ENCODE measurements at places on chromosomes 1 and 21.

GRCh38 chr1:236663934-236664333 is 22.4 kb upstream of the ACTN2 start:
- no peak for DNase-seq

DNA sequence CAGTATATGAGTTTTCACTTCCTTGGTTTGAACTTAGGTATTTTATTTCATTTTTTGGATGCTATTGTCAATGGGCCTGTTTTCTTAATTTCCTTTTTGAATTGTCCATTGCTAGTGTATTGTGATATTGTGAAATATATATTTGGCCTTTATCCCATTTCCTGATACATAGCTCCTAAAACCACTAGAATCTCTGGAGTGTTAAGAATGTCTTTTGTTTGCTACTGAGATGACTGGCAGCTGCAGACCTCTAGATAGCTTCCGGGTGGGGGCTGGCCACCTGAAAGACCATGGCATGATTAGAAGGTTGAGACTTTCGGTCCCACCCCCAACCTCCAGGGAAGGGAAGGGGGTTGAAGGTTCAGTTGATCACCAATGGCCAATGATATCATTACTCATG is 245.4 kb downstream of the KCNJ6 start:
- no peak for DNase-seq

DNA sequence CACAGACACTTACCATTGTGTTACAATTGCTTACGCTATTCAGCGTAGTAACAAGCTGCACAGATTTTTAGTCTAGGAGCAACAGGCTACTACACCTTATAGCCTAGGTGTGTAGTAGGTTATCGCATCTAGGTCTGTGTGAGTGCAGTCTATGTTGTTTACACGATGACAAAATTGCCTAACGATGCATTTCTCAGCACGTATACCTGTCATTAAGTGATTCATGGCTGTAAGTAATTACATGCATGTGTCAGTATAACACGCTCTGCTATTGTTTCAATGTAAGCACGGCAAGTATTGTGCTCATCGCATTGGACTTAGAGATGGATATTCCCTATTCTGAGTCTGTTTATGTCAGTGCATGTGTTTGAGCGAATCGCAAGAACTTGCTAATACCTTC is 15.7 kb upstream of the ZBTB18 start:
- DNase-seq, result no peak

DNA sequence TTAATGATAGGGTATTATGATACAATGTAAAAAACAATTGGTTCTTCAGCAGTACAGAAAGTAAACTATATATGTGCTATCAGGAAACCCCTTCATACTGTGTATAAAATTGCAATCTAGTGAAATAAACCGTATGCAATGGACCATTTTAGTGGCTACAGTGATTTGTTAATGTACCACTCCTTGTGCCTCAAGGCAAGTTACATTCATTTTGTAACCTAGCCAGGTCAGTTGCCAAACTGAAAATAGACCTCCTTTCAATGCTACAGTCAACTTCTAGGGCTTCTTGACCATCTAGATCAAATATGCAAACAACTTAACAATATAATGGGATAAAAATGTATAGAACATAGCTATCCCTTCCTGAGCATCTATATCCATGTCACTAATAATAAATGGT is 52.0 kb upstream of the RAVER2 start:
- no peak for DNase-seq

- DNase-seq, result no peak
These were observed 203.9 kb upstream of the SAMSN1 start for GRCh38 chr21:14750041-14750440.

- no peak for DNase-seq
These were observed 32.9 kb upstream of the B3GALT5 start for GRCh38 chr21:39579734-39580332.

DNA sequence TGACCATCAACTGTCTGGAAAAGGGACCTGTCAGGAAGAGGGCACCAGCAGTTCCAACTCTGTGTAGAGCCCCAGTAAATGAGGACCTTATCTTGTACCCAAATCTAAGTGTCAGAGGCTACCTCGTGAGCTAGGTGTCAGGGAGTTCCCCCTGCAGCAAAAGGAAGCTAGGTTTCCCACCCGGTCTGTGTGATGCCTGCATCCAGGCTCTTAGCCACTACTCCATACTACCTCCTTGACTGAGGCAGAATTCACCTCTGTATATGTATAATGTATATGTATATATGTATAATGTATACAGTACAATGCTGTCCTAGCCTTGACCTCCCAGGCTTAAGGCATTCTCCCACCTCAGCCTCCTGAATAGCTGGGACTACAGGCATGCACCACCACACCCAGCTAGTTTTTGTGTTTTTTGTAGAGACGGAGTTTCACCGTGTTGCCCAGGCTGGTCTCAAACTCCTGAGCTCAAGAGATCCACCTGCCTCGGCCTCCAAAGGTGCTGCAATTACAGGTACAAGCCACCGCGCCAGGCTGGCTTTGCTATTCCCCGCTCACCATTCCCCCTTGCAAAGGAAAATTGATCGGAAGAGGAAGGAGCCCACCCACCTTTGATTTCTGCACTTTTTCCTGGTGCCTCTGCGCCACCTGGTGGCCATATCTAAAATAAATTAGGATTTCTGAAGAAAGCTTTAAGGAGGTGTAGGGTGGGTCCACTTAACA is 15.7 kb upstream of the LUZP1 start:
- peak; percentile 53 for DNase-seq

DNA sequence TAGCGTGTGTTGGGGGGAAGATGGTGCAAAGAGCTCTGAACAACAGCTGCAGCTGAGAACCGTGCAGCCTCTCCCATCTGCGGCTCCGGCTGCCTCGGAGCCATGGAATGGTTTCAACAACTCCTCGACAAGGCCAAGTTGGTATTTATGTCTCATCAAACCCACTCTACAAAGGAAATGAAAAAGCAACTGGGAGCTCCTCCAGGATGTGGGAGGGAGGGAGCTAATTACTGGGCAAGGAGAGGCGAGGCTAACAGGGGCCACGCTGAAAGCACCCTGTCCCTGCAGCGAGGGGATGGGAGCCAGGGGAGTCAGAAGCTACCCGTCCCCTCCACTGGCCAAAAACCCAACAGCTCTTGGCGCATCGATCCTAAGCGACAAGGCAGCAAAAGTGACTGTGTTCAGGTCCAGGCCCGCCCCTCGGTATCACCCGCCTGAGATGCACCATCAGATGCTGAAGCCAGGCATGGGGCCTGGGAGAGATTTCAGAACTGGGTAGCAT is 63.1 kb downstream of the ACOT7 start:
- no peak for DNase-seq

GRCh38 chr1:35691080-35691479 is 27.6 kb downstream of the C1orf216 start:
- DNase-seq, result no peak

- no peak for DNase-seq
These were observed 20.8 kb upstream of the CCDC17 start for GRCh38 chr1:45644661-45645060.

DNA sequence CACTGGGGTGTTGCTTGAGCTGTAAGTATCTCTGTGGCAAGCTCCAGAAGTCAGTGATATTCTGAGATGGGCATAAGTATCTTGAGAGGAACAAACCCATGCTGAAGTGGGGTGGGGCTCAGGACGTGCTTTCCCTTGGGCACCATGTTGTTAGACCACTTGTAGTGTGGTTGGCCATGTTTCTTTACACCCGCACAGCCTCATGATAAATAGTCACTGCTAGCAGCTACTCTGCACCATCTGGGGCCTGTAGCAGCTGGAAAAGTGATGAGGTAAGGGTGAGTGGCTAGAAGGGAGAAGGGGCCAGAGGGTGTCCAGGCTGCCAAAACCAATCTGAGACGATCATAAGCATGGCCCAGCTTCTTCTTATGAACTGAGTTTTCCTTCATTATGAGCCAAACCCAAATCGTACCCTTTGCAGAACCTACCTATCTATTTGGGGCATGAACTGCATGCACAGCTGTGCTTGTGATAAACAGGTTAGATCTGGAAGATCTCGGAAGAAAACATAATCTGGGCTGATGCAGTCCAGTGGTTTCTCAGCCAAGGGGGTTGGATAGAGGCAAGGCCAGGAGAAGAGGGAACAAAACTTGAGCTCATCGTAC is 91.9 kb upstream of the IRF2BP2 start:
- DNase-seq, result no peak

DNA sequence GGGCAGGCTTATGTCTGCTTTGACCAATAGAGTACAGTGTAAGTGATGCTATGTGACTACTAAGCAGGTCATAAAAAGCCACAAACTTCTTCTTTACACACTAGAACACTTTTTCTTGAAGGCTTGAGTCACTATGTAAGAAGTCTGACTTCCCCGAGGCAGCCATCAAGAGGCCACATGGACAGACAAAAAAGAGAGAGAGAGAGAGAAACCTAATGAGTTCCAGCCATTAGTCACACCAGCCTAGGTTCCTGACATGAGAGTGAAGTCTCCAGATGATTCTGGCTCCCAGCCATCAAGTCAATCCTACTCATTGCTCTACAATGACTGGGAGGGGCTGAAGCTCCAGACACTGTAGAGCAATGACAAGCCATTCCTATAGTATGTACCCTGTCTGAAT is 101.4 kb downstream of the LHX9 start:
- DNase-seq, result no peak

DNA sequence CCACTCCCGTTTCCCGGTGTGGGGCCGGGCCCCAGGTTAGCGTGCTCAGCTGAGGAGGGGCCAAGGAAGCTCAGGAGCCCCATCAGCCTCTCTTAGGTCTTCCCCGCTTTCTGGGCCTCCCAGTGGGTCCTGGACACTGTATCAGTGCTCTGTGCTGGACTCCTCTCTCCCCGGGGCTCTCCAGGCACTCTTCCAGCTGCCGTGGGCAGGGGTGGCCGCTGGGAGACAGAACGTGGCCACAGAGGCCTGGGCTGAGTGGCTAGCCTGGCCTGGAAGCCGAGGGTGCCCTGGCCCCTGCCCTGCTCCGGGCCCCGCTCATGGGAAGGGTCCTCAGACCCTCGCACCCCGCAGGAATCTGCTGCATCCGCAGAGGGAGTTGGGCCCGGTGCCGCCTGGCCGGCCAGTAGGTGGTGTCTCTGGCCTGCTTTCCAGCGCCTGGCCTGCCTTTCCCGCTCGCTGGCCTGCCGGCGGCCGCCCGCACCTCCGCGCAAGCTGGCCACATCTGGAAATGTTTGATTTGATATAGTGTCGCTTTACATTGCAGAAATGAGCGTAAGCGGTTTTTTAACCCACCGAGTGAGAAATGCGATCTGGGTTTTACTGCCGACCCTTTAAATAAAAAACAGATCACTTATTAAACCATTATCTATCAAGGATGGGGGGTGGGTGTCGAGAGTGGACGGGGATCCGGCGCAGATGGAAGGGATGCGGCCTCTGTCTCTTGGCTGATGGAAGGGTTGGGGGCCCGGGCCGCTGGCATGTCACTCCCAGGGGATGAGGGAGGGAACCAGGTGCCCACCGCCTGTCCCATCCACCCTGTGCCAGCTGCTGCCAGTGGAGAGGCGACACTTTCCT is 74.4 kb upstream of the TTC34 start:
- DNase-seq, result no peak

GRCh38 chr21:21084179-21084578 is 86.0 kb downstream of the NCAM2 start:
- DNase-seq, result no peak

DNA sequence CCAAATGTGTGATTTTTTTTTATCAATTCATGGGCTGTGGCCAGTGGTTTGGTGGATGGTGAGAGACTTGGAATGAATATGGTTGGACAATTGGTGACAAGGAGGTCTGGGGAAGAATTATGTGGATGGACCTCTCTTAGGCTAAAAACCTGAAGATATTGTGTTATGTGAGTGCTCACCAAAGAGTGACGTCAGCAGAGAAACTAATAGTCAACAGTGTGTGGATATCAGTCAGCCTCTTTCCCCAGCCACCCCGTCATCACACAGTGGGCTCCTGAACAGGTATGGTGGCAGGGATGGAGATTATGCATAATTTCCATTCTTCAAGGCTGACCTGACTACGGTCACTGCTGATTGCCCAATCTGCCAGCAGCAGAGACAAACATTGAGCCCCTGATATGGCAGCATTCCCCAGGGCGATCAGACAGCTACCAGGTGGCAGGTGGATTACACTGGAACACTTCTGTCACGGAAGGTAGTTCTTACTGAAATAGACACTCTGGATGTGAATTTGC is 9.2 kb upstream of the OR2G2 start:
- DNase-seq, result no peak

DNA sequence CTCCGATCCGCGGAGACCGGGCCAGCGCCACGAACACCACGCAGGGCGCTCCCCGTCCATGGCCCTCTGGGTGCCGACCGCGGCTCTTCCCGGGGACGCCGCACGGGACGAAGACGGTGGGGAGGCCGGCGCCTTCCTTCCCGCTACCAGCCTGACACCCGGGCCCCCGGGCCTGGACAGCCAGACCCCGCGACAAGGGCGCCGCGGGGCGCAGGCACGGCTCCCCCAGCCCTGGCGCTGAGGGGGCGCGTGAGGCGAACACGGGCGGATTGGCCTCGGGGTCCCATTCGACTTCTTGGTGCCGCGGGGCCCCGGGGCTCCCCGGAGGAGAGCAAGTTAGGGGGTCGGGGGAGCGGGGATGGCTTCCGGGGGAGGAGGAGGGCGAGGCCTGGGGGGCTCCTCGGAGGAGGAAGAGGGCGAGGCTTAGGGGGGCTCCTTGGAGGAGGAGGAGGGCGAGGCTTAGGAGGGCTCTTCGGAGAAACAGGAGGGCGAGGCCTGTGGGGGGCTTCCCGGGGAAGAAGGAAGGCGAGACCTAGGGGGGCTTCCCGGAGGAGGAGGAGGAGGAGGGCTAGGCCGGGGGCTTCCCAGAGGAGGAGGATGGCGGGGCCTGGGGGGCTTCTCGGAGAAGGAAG is 537 bp upstream of the KLHL17 start:
- DNase-seq, result no peak

GRCh38 chr21:25331286-25331685 is 276.0 kb downstream of the MRPL39 start:
- no peak for DNase-seq

GRCh38 chr1:47340227-47340626 is 6.6 kb downstream of the CMPK1 start:
- no peak for DNase-seq

- DNase-seq, result peak; percentile 82
These were observed at the start of gene TP53BP2 for GRCh38 chr1:223845810-223846682. TSS of gene TP53BP2 (minus strand) at chr1:223845947. CDS start at chr1:223845680, 267 bp downstream.

DNA sequence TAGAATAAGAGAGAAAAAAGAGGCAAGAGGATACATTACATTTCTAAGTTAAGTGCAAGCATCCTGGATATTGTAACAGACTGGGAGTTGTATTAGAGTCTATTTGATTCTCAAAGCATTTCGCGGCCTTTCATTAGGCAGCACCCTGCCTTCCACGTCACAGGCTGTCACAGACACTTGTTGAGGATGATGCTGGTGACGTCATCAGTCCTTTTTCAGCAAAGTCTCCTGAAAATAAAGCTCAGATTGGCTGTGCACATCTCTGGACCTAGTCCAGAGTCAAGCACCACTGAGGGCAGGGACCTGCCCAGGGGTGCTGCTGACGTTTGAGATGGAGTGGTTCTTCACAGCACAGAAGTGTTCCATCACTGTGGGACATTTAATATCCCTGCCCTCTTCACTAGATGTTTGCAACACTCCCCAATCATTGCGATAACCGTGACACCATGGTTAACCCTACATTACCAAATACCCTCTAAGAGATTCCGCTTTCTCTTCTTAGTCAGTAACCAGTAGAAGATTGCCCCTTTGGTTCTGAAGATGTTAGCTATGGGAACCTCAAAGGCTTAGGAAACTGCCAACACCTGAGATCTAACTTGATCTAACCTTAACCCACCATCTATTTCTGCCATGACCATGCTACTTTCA is 72.7 kb upstream of the F3 start:
- DNase-seq, result no peak

Measured in memory B cell (primary cell).